ENCODE measurements at places on chromosomes 12 and 14. TPM values are rescaled to one million over a fixed set of nuclear protein-coding genes. Genes with fewer than 3 reads are reported as not detected.

The CIROP gene
- 0.25 TPM for total RNA-seq

The MMP19 gene
- total RNA-seq, result 35.0 TPM

The TNS2 gene
- 121 TPM for total RNA-seq

The A2M gene
- 178 TPM for total RNA-seq

The NTF3 gene
- total RNA-seq, result not detected

The BATF gene
- total RNA-seq, result 22.8 TPM

The ANKS1B gene
- total RNA-seq, result 26.4 TPM

The CLEC14A gene
- total RNA-seq, result 32.5 TPM

The OLR1 gene
- 0.19 TPM for total RNA-seq

The MYF6 gene
- not detected for total RNA-seq

Measured in omental fat pad (tissue), 4 donors.